ENCODE measurements at places on chromosomes 2 and 18. TPM values are rescaled to one million over a fixed set of nuclear protein-coding genes. Genes with fewer than 3 reads are reported as not detected.

Gene LNPK
- total RNA-seq = 55.2 TPM

Gene LINC00305
- not detected for total RNA-seq

Gene PLB1
- total RNA-seq = 0.96 TPM

Gene KCTD1
- total RNA-seq = 9.0 TPM

Gene RALB
- 55.5 TPM for total RNA-seq

Gene ZSWIM2
- total RNA-seq = under 0.01 TPM

Gene SERPINB7
- total RNA-seq = 0.38 TPM

Gene FHL2
- total RNA-seq = 247 TPM

Gene LGALSL
- total RNA-seq = 6.2 TPM

Gene PRKAG3
- total RNA-seq = under 0.01 TPM

Gene PLCL1
- total RNA-seq = 12.3 TPM
